Muscle of leg (tissue), 16 donors: ENCODE measurements at places on chromosomes 6 and 20. TPM values are rescaled to one million over a fixed set of nuclear protein-coding genes. Genes with fewer than 3 reads are reported as not detected.

Gene TCP11
- 0.44 TPM for total RNA-seq

Gene SIRPA
- 13.3 TPM for total RNA-seq

Gene DCDC2
- total RNA-seq = 0.04 TPM

Gene SIGLEC1
- 2.1 TPM for total RNA-seq

Gene TFAP2A
- 0.13 TPM for total RNA-seq

Gene PSORS1C2
- total RNA-seq = not detected

Gene RAB44
- 0.04 TPM for total RNA-seq
